ENCODE measurements at places on chromosomes 12 and 14. TPM values are rescaled to one million over a fixed set of nuclear protein-coding genes. Genes with fewer than 3 reads are reported as not detected.
A peak's percentile ranks its signal among the peaks of the same experiment; 100 is the strongest.

GRCh38 chr12:107439026-107439738, 246.4 kb upstream of the PWP1 start:
- DNase-seq: no peak

- DNase-seq: no peak
Observed at GRCh38 chr12:58728397-58728796, 191.9 kb downstream of the LRIG3 start.

DNA sequence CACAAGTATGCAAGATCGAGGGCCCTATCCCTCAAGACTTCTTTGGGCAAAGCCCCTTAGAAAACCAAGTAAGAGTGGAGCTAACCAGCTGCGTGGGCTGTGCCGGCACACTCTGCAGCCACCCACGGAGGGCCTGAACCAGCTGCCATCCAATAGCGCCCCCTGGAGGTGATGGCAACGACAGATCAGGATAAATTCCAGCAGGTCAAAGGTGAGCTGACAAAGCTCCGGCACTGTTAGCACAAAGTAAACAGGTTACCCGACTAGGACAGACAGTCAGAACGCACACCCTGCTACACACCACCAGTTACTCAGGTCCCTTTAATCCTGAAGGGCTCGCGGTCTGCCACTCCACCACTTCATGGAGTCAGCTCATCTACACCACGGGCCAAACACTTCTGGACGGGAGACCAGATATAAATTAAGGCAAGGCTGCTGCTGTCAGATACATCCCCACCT, 4.9 kb downstream of the ZBTB39 start:
- DNase-seq: peak; percentile 71

GRCh38 chr14:42965512-42965911, 1358.8 kb downstream of the LRFN5 start:
- DNase-seq: no peak

- DNase-seq: no peak
Observed at GRCh38 chr14:106327234-106327633, 800.9 kb downstream of the TMEM121 start.

DNA sequence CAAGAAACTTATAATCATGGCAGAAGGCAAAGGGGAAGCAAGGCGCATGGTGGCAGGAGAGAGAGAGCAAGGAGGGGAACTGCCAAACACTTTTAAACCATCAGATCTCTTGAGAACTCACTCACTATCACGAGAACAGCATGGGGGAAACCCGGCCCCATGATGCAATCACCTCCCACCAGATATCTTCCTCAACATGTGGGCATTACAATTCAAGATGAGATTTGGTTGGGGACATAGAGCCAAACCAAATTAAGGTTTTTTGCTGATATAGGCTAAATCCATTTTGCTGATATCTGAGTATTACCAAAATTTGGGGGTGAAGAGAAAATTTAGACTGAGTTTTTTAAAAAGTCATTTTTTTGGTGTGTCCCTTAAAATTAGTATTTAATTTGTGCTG, 54.9 kb upstream of the TMX1 start:
- no peak for DNase-seq

DNA sequence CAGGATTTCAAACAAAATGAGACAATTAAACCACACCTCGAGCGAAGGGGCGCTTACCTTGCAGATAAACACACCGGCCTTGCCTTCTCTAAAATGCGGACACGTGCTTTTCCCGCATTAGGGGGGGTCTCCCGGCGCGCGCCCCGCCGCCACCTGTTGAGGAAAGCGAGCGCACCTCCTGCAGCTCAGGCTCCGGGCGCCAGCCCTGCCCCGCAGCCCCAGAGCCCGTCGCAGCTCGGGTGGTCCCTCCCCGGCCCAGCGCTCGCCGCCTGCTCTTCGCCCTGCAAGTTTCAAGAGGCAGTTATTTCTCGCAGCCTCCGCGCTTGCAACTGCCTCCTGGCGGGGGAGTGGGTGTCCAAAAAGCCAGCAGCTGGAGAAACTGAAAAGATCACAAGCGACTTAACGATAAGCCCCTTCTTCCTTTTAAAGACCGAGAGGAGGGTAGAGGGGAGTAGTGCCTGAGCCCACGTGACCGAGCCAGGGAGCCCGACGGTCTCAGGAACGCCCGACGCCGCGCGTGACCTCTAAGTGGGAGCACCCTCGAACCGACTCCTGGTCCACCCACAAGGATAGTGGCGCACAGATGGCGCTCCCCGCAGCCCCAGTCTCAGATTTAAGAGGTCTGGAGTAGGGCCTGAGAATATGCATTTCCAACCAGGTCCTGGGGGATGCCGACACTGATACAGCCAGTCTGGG, at the start of gene ESR2:
TSS of gene ESR2 (minus strand) at position 396 of the 696 bp plus-strand sequence. CDS start 11,386 bp downstream, outside the sequence.
- DNase-seq: peak; percentile 33

The DNAI7 gene
- polyA plus RNA-seq: not detected

DNA sequence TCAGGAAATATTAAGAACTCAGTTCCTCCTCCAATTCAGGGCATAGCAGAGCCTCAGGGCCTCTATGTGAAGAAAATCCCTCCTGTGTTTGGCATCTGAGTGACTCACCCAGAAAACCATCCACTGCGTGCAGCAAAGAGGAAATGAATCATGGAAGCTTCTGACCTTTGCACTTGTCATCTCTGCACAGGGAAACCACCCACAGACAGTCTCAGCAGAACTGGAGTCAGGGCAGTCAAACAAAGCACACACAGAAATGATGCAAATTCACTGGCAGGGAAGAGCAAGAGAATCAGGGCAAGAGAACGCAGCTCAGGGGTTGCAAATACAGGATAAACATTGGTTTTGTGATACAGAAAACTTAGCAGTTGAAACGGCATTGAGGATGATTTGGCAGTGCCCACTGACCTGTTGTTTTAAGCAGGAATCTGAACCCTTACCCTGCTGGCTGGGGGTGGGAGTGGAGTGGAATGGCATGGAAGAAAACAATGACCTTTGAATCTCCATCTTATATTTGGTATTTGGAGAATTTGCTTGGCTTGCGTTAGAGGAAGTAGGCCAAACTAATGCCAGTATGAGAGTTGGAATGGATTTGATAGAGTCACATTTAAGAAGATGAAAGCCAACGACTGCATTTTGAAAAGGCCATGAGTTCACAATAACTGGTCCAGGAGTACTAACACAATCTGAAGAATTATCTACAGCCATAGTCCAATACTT, 53.5 kb downstream of the PHLDA1 start:
- DNase-seq: peak; percentile 69

The TMEM121 gene
- 6.6 TPM for polyA plus RNA-seq

- no peak for DNase-seq
Observed at GRCh38 chr12:87866578-87867292, 162.5 kb downstream of the C12orf50 start.

DNA sequence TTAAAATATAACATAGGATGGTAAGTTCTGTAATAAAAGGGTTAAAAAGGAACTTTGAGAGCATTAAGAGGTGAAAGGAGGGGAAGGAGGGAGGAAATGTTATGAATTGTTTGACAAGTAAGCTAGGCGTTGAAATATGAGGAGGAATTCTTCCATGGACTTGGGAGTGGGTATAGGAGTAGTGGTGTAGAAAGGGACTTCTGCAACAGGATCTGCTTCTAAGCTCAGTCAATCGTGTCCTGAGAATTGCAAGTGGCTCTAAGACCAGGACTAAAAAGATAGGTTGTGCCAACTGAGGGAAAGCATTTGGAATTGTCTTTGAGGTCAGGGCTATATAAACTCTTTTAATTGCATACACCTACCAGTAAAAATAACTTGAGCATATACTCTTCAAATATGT, 74.1 kb upstream of the SLC38A2 start:
- DNase-seq: no peak

GRCh38 chr14:94612174-94612573, at the start of gene SERPINA3:
Gene SERPINA3, plus strand, starts transcription at chr14:94612391. Its CDS starts 2,051 bp downstream, at chr14:94614442.
- no peak for DNase-seq

Measured in CD4-positive, alpha-beta memory T cell (primary cell).